ENCODE measurements at places on chromosomes 3 and 15. TPM values are rescaled to one million over a fixed set of nuclear protein-coding genes. Genes with fewer than 3 reads are reported as not detected.

ECE2 gene
- not detected for total RNA-seq

CCDC39 gene
- total RNA-seq = not detected

GCSAM gene
- 0.29 TPM for total RNA-seq

DPPA4 gene
- total RNA-seq = not detected

PLCL2 gene
- 0.51 TPM for total RNA-seq

C3orf85 gene
- not detected for total RNA-seq

SPATA12 gene
- total RNA-seq = 0.12 TPM

SLC49A4 gene
- total RNA-seq = 10.4 TPM

SENP8 gene
- total RNA-seq = 5.0 TPM

MST1R gene
- 66.4 TPM for total RNA-seq

CTXN2 gene
- total RNA-seq = not detected

A4GNT gene
- total RNA-seq = not detected

PLIN1 gene
- total RNA-seq = 0.17 TPM
